ENCODE measurements at places on chromosomes 7 and 10.

GRCh38 chr7:91569728-91570457 lies 305.7 kb downstream of the FZD1 start:
- DNase-seq, result no peak

DNA sequence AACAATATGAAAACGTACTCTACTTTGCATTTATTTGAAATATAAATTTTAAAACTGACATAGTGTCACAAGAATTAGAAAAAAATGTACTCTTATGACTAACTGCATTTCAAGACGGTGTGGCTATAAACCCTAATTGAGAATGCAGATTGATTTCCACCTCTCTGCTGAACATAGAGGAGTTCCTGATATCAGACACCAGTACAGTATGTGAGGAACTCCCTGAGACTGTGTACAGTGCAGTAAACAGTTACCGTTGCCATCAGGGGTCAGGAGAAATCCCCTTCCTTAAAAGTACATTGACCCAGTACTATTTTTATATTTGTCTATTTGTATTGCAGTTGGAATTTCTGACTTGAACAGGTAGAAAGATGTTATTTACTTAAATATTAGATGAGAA lies 61.8 kb upstream of the DKK1 start:
- no peak for DNase-seq

DNA sequence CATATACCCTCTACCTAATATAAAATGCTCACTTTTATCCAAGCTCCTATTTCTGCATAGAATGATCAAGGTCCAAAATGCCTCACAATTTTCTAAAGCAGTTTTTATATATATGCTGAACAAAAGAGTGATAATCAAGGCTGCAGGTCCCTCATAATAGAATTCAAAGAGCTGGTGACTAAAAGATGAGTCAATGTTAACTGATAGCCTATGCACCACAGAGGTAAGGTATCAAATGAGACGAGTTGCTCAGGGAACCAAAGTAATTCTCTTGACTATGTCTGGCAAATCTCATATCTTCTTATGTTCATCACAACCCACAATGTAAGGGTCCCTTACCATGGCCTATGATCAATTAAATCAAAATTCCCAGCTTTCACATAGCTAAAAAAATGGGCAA lies 15.2 kb downstream of the PDZD8 start:
- DNase-seq, result no peak

DNA sequence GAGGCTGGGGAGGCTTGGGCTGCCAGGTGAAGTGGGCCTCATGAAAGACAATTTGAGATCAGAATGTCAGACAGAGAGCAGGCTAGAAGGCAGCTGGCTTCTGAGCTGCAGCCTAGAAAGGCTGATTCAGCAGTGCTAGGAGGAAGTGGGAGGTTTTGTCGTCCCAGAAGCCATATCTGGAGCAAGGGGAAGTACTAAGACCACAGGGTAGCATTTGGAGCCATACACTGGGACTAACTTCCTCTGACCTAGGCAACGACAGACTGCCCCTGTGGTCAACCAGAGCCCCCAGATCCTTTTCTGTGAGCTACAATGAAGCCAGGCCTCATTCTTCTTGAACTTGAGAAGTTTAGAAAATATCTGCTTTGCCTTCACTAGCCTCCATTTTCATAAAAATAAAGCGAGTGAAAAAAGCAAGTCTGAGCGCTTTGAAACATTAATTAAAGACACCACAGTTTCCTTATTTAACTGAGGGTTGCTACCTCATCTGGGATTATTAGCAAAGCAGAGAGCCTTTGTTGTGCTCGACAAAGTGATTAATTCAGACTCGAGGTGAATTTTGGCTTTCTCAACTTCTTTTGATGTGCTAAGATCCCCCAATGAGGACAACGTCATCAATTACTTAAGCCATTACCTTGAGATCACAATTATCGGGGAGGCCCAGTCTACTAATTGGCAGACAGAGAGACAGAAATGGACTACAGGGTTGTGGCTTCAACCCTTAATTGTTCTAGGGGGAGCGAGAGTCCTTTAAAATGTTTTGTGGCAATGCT lies 26.6 kb downstream of the TBXAS1 start:
- DNase-seq, result no peak

GRCh38 chr7:41428381-41428780 lies 274.5 kb downstream of the INHBA start:
- DNase-seq, result no peak

- no peak for DNase-seq
Measured at GRCh38 chr7:156121956-156122355, 309.7 kb upstream of the SHH start.

- no peak for DNase-seq
Measured at GRCh38 chr7:99625961-99626360, 9.2 kb downstream of the ZSCAN25 start.

DNA sequence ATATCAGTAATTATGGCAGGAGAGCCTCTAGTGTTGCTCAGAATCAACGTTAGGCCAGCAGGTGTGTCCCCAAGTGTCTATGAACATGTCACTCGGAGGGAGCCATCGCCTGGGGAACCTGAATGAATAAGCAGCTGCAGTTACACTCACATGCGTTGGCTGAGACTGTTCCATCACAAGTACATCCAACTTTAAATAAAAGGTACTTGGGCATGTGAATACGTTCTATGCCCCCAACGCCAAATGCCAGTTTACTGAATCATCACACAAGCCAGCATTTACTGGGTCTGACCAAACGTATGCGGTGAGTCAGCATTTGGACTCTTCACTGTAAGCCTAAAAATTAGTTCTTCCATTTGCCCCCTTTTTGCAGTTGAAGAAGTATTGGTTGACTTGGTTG lies 207.6 kb upstream of the PLXNA4 start:
- no peak for DNase-seq

GRCh38 chr7:152894295-152895170 lies 135.0 kb downstream of the ACTR3B start:
- no peak for DNase-seq

DNA sequence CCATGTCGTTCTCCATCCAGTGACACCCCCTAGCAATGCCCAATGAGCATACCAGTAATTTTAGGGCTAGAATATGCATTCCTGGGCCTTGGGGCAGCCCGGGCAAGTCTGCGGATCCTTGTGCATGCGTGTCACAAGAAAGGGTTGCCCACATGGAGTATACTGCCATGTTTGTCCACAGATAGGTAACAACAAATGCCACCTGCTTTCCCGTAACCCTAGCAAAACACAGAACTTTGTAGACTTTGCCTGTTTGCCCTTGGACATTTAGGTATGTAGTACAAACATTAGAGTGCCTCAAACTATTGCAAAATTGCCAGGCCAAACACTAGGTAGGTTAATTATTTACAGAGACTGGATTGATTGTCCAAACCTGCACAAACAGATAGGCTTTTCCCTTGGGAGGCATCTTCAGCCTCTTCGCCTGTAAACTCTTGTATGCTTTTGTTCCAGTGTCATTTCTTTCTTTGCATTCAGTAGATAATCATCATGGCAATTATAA lies 117.0 kb downstream of the ADCY1 start:
- DNase-seq, result no peak

GRCh38 chr10:30557884-30558283 lies 71.7 kb downstream of the LYZL2 start:
- DNase-seq, result no peak

DNA sequence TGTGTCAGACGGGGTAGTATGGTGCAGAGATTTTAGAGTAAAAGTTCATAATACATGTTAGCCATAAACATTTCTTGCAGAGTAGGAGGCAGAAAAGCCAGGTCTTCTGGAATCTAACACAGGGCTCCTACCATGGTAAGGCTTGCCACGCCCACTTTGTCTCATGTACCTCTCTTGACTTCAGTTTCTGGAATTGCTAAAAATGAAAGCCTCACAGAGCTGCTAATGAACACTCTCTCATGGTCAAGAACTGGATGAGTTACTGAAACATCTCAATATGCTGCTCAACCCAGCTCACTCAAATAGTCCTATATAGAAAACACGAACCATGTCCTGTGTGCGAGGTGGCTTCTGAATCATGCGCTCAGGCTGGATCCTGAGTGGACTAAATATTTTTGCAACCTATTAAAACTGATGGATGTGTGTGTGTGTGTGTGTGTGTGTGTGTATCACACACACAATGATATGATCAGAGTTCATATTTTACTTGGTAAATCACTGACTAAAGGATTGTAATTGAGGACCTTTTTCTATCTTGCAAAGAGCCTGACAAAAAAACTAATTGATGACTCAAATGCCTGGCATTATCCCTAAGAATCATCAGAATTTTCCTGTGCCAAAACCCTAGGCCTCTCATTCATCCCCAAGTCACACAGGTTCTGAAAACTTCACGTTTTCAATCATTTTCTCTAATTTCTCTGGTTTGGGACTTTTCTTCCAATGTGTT lies 1306.6 kb downstream of the XPNPEP1 start:
- DNase-seq, result no peak

- no peak for DNase-seq
Measured at GRCh38 chr10:43203448-43204041, 63.3 kb downstream of the RASGEF1A start.

GRCh38 chr10:84951616-84952015 lies 623.2 kb downstream of the CCSER2 start:
- no peak for DNase-seq

Data from stimulated activated naive CD4-positive, alpha-beta T cell treated with Interleukin-2 at 50 U/mL for 16 hours (primary cell).